ENCODE measurements at places on chromosomes 5 and 9. TPM values are rescaled to one million over a fixed set of nuclear protein-coding genes. Genes with fewer than 3 reads are reported as not detected.

The PDE6A gene
- not detected for total RNA-seq

The BHMT2 gene
- 4.5 TPM for total RNA-seq

The DPM2 gene
- total RNA-seq = 13.0 TPM

The KCNT1 gene
- total RNA-seq = not detected

The SLC6A7 gene
- total RNA-seq = not detected

The MEIKIN gene
- not detected for total RNA-seq

The F12 gene
- total RNA-seq = 0.50 TPM

The PCDHB2 gene
- 2.0 TPM for total RNA-seq

The LRSAM1 gene
- 13.5 TPM for total RNA-seq

The FAM151B gene
- total RNA-seq = 4.6 TPM

The C5orf52 gene
- not detected for total RNA-seq

The GLRA1 gene
- total RNA-seq = not detected

The MED10 gene
- total RNA-seq = 17.7 TPM

The GADD45G gene
- 0.66 TPM for total RNA-seq

All from uterine smooth muscle cell (primary cell).